Mesendoderm (in vitro differentiated cells): ENCODE measurements at places on chromosomes 2 and 18.

DNA sequence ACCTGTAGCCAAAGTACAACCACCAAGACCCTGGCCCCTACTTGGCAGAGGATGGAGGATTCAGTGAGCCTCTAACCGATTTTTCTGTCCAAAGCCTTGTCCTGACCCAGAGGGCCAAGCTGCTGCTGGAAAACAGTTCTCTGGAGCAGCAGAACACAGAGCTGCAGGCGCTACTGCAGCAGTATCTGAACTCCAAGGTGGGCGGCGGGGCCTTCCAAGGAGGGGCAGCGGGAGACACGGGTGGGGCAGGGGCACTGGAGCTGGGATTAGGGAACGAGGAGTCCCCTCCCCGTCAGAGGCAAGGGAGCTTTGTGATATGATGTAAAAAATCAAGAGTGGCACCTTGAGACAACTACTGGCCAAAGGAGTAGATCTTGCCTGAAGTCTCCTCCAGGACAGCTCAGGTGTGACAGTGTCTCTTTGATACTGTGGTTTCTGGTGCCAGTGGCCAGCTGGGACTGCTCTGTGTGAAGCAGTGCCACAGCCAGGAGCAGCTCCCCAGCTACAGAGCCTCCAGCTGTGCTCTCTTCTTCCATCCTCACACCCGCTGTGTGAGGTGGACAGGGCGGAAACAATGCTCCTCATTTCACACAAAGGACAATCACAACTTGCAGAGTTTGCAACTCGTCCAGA is 22.8 kb downstream of the OTOF start:
- no peak for DNase-seq

DNA sequence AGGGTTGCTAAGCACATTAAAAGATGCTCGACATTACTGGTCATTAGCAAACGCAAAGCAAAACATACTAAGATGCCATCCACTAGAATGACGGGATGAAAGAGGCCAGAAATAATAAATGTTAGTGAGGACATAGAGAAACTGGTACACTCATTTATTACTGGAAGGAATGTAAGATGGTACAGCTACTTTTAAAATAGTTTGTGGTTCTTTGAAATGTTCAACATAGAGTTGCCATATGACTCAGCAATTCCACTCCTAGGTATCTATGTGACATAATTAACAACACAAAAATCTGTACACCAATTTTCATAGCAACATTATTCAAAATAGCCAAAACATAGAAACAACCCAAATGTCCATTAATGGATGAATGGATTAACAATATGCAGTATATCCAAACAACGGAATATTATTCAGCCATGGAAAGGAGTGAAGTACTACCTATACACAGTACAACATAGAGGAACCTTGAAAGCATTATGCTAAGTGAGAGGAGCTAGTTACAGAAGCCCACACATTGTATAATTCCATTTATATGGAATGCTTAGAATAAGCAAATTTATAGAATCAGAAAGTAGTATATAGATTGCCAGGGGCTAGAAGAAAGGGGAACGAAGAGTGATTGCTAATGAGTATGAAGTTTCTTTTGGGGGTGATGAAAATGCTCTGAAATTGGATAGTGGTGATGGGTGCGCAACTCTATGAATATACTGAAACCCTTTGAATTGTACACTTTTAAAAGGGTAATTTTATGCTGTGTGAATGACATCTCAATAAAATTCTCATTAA is 61.9 kb upstream of the IL1R1 start:
- DNase-seq = no peak

DNA sequence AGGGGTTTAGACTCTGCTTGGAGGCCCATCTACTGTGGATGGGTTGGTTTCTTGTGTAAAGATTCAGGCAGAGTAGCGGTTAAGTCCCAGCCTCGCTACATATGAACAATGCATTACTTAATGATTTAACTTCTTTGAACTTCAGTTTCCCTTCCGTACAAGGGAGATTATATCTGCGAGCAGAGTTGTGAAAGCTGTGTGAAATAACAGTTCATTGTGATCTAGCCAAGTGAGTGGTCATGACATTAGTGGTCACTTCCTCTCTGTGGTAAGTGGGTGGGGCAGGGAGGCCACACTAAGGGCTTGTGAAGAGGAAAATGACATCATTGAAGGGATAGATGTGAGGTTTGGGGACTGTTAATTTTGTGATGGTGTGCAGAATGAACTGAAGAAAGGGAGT is 14.1 kb upstream of the MEX3C start:
- no peak for DNase-seq

DNA sequence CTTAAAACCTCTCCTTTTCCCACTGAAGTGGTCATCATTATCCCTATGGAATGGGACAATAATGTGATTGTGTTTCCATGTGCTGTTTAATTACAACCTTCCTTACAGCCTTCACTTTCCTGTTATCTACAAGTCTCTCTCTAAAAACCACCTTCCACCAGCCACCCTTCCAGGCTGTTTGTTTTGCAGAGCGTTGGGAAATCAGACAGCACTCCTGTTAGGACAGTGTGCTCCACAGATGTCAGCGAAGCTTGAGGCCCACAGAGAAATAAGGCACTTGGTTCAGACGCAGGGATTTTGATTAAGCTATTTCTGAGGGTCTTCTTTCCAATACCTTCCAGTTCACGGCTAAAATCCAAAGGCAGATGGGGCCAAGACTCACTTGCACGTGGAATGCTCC is 32.3 kb upstream of the ASPRV1 start:
- DNase-seq = no peak

DNA sequence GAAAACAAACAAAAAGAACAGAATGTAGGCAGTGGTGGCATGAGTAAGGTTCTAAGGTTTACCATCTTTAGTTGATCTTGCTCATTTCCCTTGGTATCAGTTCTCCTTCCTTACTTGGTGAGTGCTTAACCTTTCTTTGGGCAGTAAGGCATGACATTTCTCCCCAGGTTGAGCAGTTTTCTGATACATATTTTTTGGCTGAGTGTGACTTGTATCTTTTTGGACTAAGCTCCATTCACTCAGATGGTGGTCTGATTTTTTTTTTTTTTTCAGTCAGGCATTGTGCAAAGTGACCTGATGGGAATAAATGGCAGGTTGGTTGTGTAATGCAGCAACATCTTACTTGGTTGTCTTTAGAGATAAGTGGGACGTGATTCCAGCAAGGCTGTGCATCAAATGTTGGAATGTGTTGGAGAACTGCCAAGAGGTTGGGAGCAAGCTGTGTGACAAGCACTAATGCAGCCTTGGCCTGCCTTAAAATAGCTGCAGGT is 15.1 kb downstream of the SPTBN1 start:
- DNase-seq = no peak

GRCh38 chr2:60548845-60549237 is 4.6 kb downstream of the BCL11A start:
- DNase-seq = no peak

DNA sequence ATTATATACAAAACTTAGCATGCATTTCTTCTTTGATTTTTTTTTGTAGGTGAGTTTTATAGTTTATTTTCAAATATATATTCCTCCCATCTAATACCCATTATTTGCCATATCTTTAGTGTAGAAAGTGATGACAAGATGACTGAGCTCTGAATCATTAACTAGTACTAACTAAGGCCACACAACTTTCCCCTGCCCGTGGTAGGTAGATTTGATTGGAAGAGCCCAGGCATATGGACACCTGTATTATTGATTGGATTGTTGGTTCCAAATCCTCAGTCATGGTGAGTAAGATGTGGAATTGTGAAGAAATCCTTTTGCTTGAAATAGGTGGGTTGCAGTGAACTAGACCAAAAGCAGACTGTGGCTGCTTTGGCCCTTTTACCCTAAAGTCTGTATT is 54.8 kb downstream of the ABI2 start:
- no peak for DNase-seq

DNA sequence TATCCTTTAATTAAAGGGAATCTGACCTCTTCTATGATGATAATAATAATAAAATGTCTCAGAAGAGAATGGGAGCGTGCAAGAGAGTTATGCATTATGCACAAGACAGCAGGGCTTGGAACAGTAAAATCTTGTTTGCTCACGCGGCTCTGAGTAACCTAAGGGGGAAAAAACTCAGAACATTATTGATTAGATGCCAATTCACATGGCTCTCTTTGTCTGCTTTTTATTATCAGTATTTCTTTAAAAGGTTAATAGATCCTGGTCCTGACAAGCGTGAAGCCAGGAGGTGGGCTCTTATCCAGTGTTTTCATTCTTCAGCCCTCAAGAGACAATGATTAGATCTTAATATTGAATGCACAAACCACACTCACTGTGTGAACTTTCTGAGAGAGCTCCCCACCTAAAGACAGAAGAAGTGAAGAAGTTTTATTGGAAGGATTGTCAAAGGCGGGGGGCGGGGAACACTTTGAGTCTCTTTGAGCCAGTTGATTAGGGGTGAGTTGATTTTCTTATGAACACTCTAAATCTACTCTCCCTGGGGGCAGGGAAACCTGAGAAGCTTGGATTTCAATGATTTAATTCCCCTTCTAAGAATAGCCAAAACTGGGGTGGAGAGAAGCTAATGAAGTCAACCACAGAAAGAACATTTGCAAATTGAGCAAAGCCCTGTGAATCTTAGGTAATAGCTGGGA is 127.5 kb upstream of the CTAGE1 start:
- no peak for DNase-seq

GRCh38 chr2:208315081-208315788 is 49.2 kb downstream of the PIKFYVE start:
- no peak for DNase-seq

GRCh38 chr2:392926-393280 is 105.0 kb upstream of the ALKAL2 start:
- DNase-seq = peak; percentile 6
